ENCODE measurements at places on chromosomes 7 and 10.

GRCh38 chr10:97713826-97714400, 383 bp downstream of the MARVELD1 start:
- peak; percentile 82 for DNase-seq

GRCh38 chr10:80501381-80501912, 36.3 kb upstream of the SH2D4B start:
- no peak for DNase-seq

GRCh38 chr10:11345224-11346054, 266.0 kb downstream of the USP6NL start:
- DNase-seq: peak; percentile 9

DNA sequence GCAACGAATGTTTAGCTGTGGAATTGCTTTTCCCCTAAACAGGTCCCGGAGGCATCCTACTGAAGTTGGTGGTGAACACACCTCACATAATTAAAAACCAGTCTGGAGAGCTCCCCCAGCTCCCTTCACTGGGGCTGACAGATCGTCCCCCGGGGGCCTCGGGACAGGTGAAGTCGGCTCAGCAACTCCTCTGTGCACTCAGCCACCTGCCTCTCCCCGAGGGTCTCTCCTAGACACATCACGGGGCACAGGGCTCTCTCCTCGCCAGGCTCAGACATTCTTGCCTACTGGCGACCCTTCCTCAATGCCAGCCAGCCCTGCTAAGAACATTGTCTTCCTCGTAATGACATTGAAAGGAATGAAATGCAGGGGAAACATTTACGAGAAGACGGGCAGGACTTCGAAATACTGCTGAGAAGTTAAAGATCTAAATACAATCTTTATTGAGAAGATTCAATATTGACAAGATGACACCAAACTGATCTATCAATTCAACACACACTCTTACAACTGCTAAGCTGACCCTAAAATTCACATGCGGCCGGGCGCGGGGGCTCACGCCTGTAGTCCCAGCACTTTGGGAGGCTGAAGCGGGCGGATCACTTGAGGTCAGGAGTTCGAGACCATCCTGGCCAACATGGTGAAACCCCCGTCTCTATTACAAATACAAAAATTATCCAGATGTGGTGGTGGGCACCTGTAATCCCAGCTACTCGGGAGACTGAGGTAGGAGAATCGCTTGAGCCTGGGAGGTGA, 88.1 kb upstream of the DNAAF5 start:
- DNase-seq: no peak

GRCh38 chr10:91007655-91008054, 86.8 kb upstream of the ANKRD1 start:
- DNase-seq: no peak
